ENCODE measurements at places on chromosomes 3 and 15.

GRCh38 chr3:85054579-85054978, 95.8 kb downstream of the CADM2 start:
- no peak for DNase-seq

- no peak for DNase-seq
Observed at GRCh38 chr15:51623386-51623938, 891 bp upstream of the DMXL2 start.

DNA sequence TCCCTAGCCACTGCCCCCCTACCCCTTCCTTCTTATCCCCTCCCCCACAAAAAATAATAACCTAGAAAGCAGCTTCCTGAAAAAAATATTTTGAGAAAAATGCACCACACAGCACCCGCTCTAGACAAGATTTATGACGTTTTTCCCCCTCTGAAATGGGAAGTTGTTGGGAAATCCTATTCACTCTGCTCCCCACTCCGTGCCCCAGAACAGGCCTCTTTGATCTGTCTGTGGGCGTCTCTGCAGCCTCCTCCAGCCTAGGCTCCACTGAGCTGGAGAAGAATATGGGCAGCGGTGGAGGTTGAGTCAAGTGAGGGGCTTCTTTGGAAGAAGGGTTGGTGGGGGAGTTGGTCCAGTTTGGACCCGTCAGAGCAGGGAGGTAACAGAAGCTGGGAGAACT, 28.5 kb upstream of the POLG start:
- DNase-seq, result no peak

GRCh38 chr3:58659051-58659675, 7.4 kb downstream of the FAM3D start:
- DNase-seq, result peak; percentile 40

DNA sequence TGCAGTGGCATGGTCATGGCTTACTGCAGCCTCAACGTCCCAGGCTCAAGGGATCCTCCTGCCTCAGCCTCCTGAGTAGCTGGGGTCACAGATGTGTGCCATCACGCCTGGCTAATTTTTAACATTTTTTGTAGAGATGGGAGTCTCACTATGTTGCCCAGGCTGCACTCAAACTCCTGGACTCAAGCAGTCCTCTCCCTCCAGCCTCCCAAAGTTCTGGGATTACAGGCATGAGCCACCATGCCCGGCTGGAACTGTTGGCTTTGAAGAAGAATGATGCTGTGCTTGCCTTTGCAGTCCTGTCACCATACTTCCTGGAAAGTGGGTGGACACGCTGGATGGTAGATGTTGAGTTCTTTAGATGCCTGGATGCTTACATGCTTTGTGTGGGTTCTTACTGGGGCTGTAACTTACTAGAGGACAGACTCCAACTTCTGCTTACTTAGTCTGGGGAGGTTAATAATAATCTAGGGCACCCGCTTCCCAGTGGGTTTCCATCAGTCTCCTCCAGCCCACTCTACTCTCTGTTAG, 36.7 kb downstream of the IGF1R start:
- no peak for DNase-seq

GRCh38 chr15:73686781-73687256, 2.6 kb downstream of the CD276 start:
- no peak for DNase-seq

GRCh38 chr3:65963787-65964677, 74.7 kb downstream of the MAGI1 start:
- no peak for DNase-seq

DNA sequence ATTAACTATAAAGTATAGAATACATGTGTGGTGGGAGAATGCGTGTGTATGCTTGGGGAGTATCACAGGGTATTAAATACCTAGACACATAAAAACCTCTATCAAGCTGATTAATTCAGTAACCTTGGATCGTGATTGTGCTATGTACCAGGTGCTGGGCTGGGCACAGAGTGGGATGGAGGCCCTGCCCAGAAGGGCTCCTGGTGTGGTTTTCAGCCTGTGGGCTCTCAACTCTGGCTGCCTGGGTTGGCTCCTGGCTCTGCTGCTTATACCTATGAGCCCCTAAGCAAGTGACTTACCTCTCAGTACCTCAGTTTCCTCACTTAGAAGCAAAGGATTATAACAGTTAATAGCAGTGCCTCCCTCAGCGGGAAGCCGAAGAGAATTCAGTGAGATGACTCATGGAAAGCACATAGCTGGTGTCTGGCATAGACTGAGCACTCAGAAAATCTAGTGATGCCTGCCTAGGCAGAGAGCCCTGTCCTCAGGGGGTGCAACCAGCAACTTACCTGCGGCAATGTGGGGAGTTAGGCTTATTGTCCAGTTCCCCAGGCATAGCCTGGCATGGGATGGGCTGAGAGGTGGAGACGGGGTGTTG, 90.6 kb upstream of the MYZAP start:
- no peak for DNase-seq

- no peak for DNase-seq
Observed at GRCh38 chr3:15819576-15819975, 21.8 kb upstream of the ANKRD28 start.

DNA sequence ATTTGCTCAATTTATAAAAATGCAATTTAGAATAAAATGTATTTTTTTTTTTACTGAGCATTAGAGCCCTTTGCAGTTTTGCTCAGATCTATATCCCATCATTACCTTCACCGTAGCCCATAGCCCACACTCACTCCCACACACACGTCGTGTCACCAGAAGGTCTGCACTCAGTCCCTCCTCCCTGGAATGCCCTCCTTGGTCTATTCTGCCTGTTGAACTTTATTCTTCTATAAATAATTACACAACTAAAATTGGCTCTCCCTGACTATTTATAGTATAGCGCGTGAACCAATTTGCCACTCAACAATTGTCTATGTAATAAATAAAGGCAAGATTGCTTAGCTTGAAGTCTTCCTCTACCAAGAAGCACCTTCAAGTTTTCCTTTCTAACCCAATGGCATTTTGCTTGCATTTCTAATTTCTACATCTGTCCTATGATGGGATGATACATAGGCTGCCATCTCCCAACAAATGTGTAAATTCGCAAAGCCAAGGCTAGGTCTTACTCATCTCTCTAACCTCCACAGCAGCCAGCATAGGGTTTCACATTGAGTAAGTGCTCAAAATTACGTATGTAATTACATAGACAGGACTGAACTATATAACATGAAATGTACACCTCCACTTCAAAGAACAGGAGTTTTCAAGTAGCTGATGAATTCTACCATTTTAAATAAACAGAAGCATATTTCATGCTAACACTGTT, 172.0 kb upstream of the HES1 start:
- DNase-seq, result no peak

DNA sequence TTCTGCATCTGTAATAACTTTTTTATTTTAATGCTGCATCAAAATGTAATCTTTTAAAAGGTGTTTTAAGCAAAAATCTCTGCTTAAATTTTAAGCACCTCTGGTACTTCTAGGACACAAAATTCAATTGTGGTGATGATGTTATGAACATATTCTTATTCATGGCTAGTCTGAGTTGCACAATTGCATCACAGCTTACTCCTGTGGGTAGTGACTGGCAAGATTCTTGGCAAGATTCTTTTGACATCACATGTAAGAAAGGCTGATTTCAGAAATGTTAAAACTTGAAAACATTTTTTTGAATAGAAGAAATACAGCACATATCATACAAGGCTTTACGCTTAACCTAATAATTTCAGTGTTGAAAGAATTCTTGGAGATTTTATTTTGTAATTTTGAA, 35.7 kb downstream of the IQCH start:
- DNase-seq, result no peak

DNA sequence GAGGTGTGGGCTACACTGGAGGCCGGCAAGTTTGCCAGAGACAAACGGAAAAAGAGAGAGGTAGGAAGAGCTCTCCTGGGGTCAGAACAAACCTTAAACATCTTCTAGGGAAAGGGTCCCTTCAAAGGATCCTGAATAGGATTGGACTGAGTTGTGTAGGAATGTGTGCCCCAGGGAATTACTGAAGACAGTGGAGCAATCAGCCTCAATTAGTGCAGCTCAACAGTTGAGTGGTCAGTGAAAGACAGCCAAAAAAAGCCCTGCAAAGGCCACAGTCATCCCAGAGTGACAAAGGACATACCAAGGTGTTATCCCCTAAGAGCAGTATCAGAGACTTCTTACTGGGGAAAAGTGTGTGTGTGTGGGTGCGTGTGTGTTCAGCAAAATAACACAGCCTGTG, 70.3 kb downstream of the NUP210 start:
- no peak for DNase-seq

Measured in brain (organoid and tissue), 16 donors.